AG04449 (cell line): ENCODE measurements at places on chromosomes 12 and 14.

GRCh38 chr12:89244536-89244935 is 107.8 kb downstream of the DUSP6 start:
- no peak for DNase-seq

- DNase-seq = no peak
These were observed 31.3 kb downstream of the CYP46A1 start for GRCh38 chr14:99715266-99716000.

DNA sequence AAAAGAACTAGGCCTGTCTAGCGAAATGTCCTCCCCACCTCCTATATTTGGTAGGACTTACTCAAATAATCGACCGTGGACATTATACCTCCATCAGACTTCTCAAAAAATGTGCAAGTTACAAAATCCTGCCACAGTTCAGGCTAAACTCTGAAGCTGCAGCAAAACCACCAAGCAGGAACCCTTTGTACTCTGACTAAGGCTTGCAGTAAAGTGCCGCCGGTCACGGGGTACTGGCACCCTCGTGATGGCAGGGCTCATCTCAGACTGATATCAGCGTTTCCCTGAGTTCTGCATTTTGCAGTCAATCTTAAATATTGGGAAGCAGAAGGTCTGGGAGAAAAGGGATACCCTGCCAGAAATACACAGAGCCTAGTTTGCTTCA is 17.1 kb downstream of the SLC11A2 start:
- DNase-seq = no peak

DNA sequence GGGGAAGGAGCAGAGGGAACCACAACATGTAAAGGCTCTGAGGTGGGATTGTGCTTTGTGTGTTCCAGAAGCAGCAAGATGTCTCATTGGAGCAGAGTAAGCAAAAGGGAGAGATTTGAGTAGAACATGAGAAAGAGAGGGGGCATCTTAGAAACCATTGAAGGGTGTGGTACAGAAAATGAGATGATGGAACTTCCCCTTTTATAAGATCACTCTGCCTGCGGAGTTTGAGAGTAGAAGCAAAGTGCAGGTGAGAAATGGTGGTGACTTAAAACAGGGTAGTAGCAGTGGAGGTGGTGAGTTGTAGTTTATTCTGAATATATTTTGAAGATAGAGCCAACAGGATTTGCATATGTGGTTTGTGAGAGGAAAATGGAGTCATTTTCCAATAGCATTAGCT is 56.0 kb downstream of the FBXO34 start:
- no peak for DNase-seq

GRCh38 chr12:53328043-53328435 is 6.6 kb upstream of the AAAS start:
- no peak for DNase-seq

GRCh38 chr14:91112194-91112593 is 1.7 kb upstream of the DGLUCY start:
- no peak for DNase-seq

DNA sequence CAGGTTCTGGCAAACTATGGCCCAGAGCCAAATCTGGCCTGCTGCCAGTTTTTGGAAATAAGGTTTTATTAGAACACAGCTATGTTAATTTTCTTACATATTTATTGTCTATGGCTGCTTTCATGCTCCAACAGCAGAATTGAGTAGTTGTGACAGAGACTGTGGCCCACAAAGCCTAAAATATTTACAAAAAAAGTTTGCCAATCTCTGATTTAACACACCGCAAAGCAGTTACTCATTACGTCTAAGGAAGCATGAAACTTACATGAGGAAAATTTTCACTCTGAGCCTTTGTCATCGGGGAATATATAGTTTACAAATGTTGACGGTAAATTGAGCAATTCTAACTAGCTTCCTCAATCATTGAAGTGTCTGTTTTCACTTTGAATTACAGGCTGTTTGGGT is 96.5 kb downstream of the UNC79 start:
- DNase-seq = no peak

GRCh38 chr12:121379945-121380344 is 20.0 kb upstream of the RNF34 start:
- no peak for DNase-seq

DNA sequence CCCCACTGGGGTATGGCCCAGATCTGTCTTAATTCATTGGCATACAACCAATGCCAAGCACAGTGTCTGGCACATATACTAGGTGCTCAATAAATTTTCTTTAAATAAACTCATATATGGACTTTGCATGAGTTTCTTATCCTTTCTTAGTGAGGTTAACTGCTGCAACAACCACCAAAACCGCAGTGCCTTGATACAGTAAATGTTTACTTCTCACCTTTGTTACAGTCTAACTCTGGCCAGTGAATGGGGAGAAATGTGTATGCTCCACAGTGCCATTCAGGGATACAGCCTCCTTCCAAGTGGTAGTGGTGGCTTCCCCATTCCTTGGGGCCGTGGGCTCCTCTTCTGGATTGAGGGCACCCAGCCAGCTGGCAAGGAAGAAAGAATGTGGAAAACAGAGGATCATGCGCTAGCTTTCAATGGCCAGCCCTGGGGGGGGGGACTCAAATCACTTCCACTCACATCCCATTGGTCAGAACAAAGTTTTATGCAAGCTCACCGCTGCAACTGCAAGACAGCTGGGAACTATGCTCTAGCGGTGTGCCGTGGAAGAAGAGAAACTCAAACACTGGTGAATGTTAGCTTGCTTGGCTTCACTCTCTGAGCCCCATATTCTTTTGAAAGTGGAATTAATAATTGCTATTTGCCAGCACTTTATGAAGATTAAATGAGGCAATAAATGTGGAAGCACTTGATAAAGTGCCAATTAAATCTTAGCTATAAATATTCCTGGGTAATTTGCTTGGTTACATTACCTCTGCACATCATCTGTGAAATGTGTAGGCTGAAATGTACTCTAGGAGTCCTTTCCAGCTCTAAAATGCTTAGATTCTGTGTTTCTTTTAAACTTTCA is 51.0 kb upstream of the SOCS2 start:
- no peak for DNase-seq

- no peak for DNase-seq
These were observed 143.7 kb downstream of the AKAP6 start for GRCh38 chr14:32472512-32473463.

- no peak for DNase-seq
These were observed 394 bp upstream of the AMIGO2 start for GRCh38 chr12:47079981-47080724.

GRCh38 chr12:44674875-44675274 is 201.2 kb downstream of the NELL2 start:
- DNase-seq = no peak
